KBM-7 (cell line): ENCODE measurements at places on chromosomes 1 and 21.
A peak's percentile ranks its signal among the peaks of the same experiment; 100 is the strongest.

DNA sequence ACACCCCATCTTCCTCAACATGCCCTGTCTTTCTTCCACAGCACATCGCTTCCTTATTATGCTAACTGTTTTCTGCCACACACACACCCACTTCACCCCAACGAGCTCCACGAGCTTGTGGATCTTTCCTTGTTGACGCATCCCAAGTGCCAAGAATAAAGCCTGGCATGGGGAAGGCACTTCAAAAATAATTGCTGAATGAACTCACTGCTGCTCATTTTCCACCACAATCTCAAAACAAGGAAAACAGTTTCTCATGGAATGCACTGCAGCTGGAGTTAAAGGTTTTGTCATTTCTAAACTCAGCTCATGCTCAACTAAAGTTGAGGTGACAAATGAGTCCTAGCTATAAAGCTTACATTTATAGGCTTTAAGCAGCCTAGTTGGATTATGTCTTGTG, 86.0 kb downstream of the TIAM1 start:
- DNase-seq: no peak

GRCh38 chr1:55081905-55082296, 42.6 kb downstream of the PCSK9 start:
- no peak for DNase-seq

DNA sequence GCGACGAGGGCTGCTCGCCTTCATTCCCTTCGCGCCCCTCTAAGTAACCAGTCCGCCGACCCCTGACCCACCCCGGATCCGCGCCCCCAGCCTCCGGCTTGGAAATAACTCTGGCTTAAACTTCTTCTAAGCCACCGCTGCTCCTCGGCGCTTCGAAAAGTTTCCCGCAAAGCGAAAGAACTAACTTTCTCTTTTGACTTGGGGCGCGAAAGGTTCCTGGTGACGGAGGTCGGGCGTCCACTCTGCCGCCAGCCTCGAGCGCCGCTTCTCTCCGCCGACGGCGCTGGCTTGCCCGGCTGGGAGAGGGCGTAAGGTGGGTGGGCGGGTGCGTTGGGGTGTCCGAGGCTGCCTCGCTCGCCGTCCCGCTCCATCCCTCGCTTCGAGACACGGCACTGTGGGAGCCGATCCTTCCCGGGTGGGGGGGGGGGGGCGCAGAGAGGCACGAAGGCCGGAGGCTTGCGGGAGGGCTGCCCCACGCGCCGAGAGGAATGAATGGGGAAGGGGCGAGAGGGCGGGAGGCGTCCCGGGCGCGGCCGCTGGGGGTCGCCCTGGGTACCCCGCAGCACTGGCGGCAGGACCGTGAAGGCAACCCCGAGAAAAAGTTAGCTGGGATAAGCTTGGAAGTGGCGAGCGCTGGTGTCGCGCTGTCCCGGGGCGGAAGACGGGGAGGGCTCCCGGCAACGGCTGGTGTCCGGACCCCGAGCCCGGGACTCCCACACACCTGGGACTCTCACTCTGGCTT, 569 bp downstream of the ATF3 start:
- peak; percentile 82 for DNase-seq

GRCh38 chr1:174114788-174115448, 44.4 kb upstream of the RABGAP1L start:
- peak; percentile 80 for DNase-seq

- DNase-seq: peak; percentile 14
These were observed 60.6 kb downstream of the VPS26C start for GRCh38 chr21:37206496-37206895.

GRCh38 chr1:44346184-44346583, 8.9 kb downstream of the ERI3 start:
- no peak for DNase-seq

- peak; percentile 58 for DNase-seq
These were observed 231.7 kb upstream of the B3GALT2 start for GRCh38 chr1:193417945-193418744.

- DNase-seq: no peak
These were observed 3.9 kb upstream of the NHLH1 start for GRCh38 chr1:160363010-160363409.

DNA sequence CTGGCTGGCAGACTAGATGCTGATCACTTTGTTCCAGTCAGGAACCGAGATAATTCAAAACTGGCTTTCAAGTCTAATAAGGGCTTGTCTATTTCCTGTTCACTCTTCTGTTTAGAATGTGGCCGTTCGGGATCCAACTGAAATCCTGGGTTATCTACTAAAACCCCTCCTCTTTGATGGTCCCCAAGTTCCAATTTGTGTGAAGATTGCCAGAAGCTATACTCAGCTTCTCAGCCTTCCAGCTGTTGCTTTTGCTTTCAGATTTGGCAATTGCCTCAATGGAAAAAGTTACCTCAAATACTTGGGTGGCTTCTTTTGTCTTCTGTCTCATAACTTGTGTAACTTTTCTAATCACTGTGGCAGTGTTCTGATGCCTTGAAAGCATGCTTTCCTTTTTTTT, 43.7 kb downstream of the BTBD8 start:
- no peak for DNase-seq

DNA sequence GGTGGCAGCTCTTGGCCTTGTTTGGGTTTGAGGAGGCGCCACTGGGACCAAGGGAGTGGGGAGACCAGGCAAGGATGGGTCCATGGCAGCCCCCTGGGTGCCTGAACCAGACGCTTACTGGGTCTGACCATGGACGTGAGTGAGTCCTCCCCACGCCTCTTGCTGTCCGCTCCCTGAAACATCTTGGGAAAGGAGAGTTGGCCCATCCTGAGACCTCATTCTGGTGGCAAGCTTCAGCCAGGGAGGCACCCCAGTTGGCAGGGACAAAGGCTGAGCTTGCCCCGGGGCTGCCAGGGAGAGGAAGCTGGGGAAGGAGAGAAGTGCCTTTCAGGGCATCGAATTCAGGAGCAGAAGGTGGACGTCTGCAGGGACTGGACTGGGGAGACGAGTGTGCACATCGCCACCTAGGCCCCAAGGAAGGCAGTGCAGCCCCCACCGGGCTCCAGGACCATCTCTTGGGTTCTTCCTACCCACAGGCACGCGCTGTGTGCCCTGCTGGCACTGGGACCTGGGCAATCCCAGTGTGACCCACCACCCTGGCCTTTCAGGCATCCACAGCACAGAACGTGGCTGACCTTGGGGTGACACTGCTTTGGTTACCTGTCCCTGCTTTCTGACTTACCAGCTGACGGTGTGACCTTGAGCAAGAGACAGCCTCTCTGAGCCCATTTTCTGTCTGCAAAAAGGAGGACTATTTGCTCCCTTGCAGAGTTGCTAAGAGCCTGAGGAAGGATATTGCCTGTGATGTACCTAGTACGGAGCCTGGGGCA, 132.9 kb upstream of the WNT4 start:
- DNase-seq: peak; percentile 72

GRCh38 chr1:202643397-202644218, 66.6 kb downstream of the SYT2 start:
- no peak for DNase-seq

GRCh38 chr1:16315437-16315836, 36.8 kb downstream of the FBXO42 start:
- DNase-seq: no peak

DNA sequence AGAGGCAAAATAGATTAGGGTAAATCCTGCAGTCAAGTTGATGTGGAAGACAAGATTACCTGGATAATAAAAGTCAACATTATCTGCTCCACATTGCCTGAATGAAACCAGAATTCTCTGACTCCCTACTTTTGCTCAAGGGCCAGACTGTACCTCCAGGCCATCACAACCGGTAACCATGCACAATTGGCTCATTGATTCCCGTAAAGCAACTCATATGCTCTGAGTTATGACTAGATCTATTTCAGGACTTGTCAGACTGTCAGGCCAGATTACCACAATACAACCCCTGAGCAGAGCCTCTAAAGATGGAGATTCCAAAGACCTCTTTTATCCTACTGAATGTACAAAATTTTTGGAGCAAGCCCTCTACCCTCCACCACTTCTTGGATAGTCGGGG, 90.4 kb downstream of the ODF2L start:
- DNase-seq: no peak

GRCh38 chr1:18949686-18950400, 6.6 kb downstream of the IFFO2 start:
- DNase-seq: peak; percentile 48

GRCh38 chr1:13825033-13825432, 125.0 kb downstream of the PRDM2 start:
- no peak for DNase-seq

DNA sequence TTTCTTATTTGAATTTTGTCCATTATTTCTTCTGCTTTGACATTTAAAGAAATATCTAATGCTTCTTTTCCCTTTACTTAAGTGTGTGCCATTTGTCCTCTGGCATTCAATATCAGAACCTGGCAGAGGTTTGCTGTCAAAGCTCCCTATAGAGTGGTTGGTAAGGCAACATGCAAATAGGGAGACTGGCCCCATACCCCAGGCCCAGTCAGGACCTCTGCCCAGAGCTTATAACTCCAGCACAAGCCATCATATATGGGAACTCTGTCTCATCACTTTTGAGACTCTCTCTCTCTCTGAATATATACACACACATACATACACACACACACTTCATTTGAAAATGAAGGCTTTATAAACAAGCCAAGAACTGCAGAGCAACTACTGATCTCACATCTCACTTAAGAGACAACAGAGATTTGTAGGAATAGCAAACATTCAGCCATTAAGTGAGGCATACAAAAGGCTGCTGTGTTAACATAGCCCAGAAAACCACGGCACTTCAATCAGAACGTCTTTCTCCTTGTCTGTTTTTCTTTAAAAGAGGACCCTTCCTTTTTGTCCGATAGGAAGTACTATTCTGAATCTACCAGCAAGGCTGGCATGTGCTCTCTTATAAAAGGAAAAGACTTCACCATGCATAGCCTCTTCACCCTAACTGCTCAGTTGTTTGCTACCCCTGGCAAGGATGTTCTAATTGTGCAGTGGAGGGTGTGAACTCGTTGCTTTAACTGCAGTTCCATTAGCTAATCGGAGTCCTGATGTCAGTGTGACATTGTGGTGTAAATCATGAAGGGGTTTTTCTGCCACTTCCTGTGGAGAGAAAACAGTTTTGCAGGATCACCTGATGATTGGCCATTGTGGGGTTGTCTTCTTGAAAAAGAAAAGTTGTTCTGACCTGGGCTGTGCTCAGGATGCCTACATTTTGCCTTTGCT, 101.7 kb downstream of the NR5A2 start:
- DNase-seq: peak; percentile 42

DNA sequence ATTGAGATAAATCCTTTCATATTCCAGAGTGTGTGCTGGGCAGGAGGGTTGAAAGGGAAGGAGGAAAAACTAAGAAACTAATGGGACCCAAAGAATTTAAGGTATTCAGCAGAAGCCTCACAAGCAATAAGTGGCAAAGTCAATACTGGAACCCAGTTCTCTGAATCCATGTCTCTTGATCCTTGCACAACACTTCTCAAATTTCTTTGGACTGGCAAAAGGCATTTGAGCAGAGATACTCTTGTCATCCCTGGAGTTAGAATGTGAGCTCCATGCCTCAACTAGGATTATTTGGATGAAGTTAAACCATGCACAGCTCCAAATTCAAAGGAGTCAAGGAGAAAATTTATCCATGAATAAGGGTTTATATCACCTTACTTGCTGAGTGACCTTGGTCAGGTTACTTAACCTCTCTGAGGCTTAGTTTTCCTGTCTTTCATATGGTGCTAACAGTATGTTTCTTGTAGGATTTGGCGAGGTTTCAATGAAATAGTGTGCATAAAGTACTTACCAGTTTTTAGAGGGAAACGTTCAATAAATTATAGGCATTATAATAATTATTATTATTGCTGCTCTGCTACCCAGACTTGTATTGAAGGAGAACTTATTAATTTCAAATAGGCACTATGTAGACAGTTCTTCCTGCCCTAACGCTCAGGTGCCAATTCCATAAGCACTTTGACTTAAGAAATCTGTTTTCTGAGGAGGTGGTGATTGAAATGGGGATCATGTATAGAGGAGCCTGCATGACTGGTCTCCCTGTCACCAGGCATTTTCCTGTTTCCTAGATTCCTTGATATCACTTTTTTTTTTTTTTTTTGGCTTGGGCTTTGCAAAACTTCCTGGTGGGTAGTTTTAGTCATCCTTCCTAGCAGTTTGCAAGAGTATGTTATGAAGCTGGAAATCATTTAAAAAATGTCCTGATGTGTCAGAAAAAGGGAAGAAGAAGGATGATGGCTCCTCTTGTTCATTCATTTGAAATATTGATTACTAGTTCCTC, 125.0 kb upstream of the JUN start:
- DNase-seq: peak; percentile 45

DNA sequence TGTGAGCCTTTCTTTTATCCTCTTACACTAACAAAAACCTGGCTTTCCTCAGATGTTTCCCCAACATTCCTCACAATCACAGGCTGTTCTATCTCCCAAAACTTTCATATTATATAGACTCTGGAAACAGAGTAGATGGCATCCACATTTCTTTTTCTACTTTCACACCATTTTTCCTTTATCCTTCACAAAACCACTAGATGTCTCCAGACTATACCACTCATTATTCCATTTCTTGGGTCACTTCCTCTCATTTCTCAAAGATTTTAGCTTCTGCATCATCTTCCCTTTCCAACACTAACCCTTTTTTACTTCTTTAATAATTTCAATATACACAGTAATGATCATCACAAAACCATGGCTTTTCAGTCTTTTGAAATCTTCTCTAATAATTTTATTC, 286.0 kb upstream of the DEPDC1 start:
- DNase-seq: no peak

DNA sequence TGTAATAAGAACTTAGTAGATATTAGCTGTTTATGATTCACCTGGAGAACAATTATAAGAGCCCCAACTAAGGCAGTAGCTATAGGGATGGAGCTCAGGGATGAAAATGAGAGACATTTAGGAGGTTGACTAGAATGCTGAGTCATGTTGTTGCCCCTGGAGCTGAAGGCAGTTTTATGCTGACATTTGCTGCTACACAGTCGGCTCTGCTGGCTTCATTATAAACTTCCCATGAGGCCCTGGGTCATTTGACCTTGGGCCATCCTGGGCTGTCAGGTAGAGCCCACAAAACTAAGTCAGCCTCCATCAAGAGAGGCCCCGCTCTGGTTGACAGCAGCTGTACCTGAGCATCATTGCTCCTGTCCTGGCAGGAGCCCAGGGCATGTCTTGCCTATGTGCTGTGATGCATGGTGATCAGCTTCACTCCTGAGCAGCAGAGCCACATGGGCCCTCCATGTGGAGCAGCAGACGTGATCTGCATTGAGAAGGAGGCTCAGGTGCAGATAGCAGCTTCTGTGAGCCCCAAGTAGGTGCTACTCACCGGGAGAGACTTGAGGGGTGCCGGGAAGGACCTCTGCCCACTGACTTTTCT, 112.4 kb downstream of the TBX19 start:
- DNase-seq: no peak

GRCh38 chr1:97816927-97817326, 103.9 kb downstream of the DPYD start:
- no peak for DNase-seq

DNA sequence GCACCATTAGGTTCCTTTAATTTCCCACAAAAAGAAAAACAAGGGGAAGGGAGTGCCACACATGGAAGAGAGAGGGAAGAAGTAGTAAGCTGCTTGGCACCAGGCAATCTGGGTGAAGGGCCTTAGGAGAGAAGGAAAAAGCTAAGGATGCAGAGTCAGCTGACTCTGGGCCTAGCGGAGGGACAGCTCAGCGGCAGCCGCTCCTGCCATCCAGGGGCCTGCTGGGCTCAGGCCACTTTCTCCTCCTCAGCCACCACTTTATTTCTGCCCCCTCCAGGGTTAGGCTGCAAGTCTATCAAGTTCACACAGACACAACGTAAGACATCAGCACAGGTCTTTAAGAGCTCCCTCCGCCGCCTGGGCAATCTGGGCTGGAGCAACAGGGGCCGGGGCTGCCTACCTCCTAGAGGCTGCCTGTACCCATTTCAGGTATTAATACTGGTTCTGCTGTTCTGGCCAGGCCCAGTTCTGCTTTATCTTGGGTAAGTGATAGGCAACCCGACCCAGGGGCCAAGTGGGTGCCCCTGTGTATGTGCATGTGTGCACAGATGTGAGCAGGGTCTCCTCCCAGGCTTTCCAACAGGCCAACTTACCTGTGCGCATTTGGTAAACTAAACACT, 53.6 kb downstream of the SLC45A1 start:
- no peak for DNase-seq
